ENCODE measurements at places on chromosomes 12 and 14. TPM values are rescaled to one million over a fixed set of nuclear protein-coding genes. Genes with fewer than 3 reads are reported as not detected.

DNA sequence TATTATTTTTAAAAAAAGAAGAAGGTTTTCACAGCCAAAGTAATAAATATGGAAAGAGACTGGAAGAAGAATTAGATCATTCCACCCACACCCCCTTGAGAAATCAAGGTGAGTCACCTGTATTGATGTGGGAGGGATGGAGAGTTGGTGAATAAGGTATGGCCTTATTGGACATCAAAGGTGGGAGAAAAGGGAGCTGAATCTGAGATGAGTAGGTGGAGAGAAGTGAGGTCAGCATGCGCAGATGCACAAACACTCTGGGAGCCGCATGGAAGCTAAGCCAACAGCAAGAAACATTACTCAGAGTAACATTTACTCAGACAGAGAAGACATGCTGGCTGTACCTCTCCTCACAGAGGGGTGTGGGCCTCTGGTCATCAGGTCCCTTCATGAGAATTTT is 113.1 kb upstream of the FOXG1 start:
- DNase-seq, result no peak

Gene AMDHD1
- 0.66 TPM for total RNA-seq

- DNase-seq, result no peak
These were observed 220.2 kb upstream of the SLC16A7 start for GRCh38 chr12:59375633-59376032.

DNA sequence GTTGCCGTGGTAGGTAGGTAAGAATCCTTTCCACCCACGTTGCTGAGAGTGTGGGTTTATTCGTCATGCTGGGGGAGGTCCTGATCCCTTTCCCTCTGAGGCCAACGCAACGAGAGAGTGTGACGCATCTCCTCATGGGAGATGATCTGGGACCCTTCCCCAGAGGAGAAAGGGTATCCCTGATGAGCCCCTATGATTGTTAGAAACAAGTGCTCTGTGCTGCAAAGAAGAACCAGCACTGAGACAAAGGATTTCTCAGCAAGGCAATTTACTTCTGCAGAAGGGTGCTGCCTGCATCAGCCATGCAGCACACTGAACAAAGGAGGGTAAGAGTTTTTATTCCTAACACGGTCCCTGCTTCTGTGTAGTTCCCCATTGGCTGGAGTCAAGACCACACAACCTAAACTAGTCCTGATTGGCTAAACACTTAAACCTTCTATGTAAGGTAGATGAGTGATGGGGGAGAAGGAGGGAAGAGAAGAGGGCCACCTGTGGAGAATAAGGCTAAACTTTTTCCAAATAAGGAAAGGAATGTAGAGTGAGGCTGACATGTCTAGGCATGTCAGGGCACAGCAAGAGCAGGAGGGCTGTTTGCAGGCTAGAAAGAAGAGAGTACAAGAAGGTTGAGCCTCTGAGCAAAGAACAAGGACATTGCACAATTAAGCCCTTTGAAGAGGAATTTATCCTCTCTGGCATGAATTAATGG is 21.3 kb downstream of the CLEC2A start:
- no peak for DNase-seq

GRCh38 chr12:2461645-2462044 is 333.1 kb upstream of the FKBP4 start:
- DNase-seq, result no peak

GRCh38 chr12:94942663-94943062 is 60.8 kb downstream of the NDUFA12 start:
- DNase-seq, result no peak

GRCh38 chr14:53409969-53410368 is 256.8 kb upstream of the DDHD1 start:
- DNase-seq, result no peak

- DNase-seq, result no peak
These were observed 74.3 kb downstream of the SYNE3 start for GRCh38 chr14:95442016-95442632.

- DNase-seq, result no peak
These were observed 460 bp upstream of the SYNE2 start for GRCh38 chr14:63852271-63852816.

Gene AICDA
- not detected for total RNA-seq

- DNase-seq, result no peak
These were observed 207.5 kb downstream of the KIF26A start for GRCh38 chr14:104345621-104346462.

GRCh38 chr12:30417697-30418231 is 277.9 kb downstream of the IPO8 start:
- DNase-seq, result no peak

GRCh38 chr12:45192707-45193106 is 23.2 kb upstream of the ANO6 start:
- DNase-seq, result no peak

Gene MLH3
- total RNA-seq, result 30.1 TPM

- DNase-seq, result no peak
These were observed 106.8 kb downstream of the ESR2 start for GRCh38 chr14:64187331-64187730.

Gene FAM186B
- under 0.01 TPM for total RNA-seq

DNA sequence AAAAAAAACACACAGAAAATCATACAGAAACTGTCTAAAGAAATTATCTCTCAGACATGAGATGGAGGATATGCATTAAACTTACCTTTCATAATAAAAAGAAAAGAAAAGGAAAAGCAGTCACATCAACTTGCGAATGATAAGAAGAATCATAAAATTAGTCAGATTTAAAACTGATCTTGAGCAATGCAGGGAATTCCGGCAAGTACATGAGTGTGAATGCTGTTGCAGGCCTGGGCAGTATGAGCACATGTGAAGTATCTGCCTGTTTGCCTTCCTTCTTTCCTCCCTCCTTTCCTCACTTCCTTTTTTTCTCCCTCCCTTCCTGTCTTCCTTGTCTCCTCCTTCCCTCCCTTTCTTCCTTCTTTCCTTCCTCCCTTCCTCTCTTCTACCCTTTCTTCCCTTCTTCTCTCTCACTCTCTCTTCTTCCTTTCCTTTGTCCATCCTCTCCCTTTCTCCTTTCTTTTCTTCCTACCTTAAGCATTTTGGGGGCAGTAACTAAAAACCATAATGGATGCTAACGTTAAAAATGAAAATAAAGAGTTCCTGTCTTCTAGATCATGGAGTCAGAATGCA is 38.5 kb upstream of the SLC6A15 start:
- DNase-seq, result no peak

DNA sequence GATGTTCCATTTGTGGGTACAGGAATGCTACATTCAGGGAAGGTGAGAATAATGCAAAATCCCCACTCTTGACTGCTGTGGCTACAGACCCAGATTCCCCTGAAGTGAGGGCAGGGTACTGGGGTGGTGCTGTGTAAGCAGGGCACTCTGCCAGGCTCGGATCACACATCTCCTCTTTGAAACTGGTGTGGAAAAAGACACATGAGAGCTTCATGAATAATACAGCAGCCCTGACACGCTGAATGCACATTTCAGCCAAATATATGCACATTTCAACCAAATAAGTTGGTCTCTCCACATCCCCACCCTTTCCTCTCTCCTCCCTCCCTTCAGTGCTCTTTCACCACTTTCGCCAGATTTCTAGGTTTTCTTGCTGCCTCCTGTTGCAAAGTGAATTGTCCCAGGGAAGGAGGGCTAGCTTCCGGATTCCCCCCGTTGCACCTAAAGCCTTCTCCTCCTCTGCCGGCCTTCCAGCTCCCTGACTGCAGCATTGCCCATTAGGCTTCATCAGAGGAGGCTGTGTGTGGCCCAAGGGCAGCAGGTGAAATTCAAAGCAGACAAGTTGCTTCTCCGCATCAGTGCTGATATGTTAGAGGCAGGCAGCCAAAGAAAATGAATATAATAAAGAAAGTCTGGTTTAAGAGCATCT is 118.2 kb upstream of the TMCC3 start:
- DNase-seq, result no peak

DNA sequence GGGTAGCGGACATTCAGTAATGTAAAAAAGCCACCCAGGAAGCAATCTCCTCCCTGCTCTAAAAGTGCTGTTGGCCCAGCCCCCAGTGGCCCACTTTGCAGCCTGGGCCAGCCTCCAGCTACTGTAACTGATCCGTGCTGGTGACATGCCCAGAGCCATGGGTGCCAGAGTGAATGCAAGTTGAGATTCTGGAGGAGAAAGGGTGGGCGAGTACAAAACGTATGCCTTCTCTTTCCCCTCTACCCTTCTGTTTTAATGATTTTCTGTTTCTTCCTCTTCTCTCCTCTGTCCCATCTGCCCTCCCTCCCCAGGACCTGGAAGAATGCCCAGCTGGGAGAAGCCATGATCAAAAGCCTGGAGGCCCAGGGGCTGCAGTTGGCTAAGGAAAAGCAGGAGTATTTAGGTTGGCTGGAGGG is 16.9 kb downstream of the PLEKHD1 start:
- DNase-seq, result no peak

GRCh38 chr14:73823339-73823885 is 28.2 kb upstream of the PTGR2 start:
- DNase-seq, result no peak

GRCh38 chr12:98999559-98999958 is 354.5 kb downstream of the APAF1 start:
- DNase-seq, result no peak

DNA sequence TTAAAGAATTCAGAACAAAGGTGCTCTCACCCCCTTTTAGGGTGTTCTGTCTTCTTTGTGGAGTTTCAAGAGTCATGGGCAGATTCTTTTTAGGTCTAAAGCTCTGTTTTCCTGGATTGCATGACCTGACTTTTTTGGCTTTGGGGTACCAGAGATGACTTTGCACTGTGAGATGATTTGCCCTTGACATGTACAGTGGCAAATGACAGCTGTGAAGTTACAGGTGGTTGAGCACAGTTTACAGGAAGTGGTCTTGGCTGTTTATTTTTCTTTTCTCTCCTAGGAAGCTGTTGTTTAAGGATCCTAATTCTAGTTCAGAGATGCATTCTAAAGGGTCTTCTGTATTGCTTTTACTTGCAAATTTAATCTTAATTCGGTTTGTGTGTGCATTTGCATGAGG is 83.8 kb upstream of the METAP2 start:
- no peak for DNase-seq

- no peak for DNase-seq
These were observed 94.0 kb downstream of the RPS29 start for GRCh38 chr14:49492151-49492550.

Gene RPGRIP1
- not detected for total RNA-seq

DNA sequence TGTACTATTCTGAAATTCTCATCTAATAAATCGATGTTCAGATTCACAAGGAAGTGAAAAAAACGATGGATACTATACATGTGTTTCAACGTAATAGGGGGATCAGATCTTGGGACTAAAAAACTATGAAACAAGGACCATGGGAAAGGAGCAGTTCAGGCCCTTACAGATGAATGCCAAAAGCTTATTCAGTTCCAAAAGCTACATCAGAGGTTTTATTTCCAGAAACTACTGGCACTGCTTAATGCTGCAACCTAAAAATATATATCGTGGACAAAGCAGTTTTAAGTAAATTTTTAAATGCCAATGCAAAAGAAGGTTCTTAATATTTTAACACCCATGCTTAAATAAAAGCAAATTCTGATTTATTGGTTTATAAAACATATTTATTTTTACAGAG is 38.5 kb downstream of the LRIG3 start:
- no peak for DNase-seq

GRCh38 chr14:56180754-56181542 is 62.7 kb downstream of the PELI2 start:
- DNase-seq, result no peak

DNA sequence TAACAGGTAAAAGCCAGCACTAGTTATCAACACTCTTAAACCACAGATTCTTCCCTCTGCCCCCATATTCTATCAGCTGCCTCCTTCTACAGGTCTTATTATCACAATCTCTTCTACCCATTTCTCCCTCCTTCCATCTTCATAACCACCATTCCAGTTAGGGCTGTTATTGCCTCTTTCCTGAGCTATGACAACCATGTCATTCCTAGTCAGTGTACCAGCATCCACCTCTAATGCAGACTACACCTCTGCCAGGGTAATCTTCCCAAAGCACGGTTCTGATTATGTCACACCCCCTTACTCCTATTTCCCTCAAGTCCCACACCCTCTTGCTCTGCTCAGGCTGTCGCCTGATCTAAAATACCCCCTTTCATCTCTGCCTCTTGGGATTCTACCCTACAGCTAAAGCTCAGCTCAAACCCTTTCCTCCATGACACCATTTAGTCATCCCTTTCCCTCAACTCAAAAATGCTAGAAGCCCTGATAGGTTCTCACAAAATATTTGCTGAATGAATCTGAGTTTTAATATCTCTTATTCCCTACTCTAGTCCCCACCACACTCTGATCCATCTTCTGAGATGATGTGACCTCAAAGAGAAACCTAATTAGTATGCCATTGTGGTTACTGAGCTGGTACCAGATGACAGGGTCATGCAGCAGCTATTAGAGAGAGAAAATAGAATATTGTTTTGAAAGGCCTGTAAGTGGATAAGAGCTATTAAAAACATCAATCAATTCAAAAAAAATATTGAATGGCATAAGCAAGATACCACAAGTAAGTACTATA is 11.7 kb downstream of the RACGAP1 start:
- no peak for DNase-seq

DNA sequence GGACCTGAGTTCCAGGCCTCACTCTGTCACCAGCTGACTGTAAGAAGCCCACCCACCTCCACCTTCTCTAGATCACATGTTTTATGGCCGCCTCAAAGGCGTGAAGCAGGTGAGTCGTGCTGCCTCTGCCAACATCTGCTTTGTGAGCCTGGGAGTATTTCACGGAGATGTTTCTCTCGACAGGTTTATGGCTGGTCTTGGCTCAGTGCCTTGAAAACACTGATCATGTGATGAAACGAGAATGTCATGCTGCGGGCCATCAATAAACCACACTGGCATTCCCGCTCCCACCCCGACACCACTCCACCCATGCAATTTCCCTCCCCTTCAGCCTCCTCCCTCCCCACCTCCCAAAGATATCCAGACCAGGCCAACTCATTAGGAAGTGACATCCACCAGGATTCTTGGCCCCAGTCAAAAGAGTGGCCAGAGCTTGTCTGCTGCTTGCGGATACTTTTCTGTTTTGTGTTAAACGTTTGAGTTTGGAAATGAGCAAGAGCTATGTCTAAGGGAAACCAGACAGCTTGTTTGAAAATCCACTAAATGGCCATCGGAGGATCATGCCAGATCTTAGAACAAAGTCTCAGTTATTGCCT is 53.8 kb upstream of the NTF3 start:
- DNase-seq, result no peak

DNA sequence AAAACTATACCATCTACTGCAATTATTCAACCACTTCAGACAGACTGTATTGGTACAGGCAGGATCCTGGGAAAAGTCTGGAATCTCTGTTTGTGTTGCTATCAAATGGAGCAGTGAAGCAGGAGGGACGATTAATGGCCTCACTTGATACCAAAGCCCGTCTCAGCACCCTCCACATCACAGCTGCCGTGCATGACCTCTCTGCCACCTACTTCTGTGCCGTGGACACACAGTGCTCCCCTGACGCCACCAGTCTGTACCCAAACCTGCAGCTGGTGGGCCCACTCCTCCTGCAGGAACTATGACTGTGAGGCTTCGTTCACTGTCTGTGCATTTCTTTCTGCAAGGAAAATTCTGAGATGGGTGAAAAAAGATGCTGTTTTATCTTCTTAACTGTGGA is 284.7 kb downstream of the DAD1 start:
- no peak for DNase-seq

GRCh38 chr12:64480148-64480547 is 28.2 kb downstream of the TBK1 start:
- DNase-seq, result no peak

Gene OLR1
- 0.40 TPM for total RNA-seq
